A172 (cell line): ENCODE measurements at places on chromosomes 11 and 22.

- DNase-seq, result no peak
These were observed 640 bp downstream of the PPP1CA start for GRCh38 chr11:67400942-67401494.

DNA sequence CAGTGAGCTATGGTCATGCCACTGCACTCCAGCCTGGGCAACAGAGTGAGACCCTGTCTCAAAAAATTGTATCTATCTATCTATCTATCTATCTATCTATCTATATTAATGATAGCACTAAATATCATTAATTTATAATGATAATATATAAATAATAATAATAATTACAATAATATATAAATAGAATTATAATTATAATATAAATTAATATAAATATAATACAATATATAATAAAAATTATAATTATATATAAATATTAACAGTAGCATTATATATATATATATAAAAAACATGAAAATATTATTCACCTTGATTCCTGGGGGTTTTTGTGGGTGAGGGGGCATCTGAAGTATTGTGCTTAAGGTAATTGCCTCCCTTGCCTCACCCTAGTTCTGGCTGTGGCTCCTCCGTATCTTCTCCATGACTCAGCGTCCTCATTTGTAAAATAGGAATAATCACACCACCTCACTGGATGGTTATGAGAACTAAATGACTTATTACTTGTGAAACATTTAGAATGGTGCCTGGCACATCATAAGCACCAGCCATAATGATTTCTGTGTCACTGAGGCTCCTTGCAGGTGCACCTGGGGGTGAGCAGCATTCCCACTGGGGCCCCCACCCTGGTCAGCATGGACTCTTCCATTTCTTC, 18.8 kb downstream of the RASD2 start:
- no peak for DNase-seq

GRCh38 chr22:47202819-47203553, 440.5 kb downstream of the TBC1D22A start:
- no peak for DNase-seq

DNA sequence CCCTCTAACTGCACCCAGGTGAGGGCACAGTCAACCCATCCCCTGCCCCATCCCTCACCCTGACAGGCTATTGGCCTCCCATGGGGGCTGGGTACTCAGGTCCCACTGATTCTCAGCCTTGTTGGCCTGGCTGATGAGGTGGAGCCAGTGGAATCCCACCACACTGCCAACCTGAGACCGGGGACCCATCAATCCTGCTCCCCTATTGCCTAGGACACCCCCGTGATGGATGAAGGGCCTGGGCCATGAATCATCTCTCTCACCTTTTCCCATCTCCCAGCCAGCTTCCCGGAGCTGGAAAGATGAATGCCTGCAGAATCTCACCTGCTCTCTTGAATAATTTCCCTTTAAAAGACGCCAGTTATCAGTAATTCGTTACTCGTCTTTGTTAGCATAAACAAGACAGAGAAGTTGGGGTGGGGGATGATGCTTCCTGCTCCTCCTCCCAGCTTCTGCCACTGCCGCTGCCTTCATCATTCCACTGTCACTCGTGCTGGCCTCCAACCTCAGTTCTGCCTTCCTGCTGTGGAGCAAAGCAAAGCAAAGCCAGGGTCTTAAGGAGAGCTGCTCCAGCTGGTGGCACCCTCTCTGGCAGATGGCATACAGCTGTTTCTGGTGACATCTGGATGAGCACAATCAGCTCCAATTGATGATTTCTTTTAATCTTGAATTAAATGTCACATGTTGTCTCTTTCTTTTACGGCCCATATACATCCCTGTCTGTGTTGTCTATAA, 204.0 kb upstream of the NECTIN1 start:
- DNase-seq, result no peak

GRCh38 chr11:73240190-73240781, 22.2 kb downstream of the P2RY2 start:
- peak; percentile 35 for DNase-seq

- DNase-seq, result no peak
These were observed 37.3 kb upstream of the CCDC134 start for GRCh38 chr22:41762980-41763779.

GRCh38 chr11:60485987-60486386, 6.6 kb upstream of the MS4A12 start:
- DNase-seq, result peak; percentile 26

GRCh38 chr22:47201996-47202818, 439.8 kb downstream of the TBC1D22A start:
- no peak for DNase-seq

DNA sequence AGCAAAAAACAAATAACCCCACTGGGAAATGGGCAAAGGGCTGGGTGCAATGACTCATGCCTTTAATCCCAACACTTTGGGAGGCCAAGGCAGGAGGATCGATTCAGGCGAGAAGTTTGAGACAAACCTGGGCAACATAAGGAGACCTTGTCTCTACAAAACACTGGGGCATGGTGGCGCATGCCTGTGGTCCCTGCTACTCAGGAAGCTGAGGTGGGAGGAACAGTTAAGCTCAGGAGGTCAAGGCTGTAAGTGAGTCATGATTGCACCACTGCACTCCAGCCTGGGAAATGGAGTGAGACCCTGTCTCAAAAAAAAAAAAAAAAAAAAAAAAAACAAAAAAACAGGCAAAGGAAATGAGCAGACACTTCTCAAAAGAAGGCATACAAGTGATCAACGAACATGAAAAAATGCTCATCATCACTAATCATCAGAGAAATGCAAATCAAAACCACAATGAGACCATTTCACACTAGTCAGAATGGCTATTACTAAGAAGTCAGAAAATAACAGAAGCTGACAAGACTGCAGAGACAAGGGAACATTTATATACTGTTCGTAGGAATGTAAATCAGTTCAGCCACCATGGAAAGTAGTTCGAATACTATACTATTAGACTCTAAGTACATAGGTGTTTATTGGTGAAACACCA, 48.2 kb upstream of the SMCO4 start:
- peak; percentile 20 for DNase-seq

- DNase-seq, result no peak
These were observed 403.4 kb upstream of the B3GAT1 start for GRCh38 chr11:134815404-134815803.

DNA sequence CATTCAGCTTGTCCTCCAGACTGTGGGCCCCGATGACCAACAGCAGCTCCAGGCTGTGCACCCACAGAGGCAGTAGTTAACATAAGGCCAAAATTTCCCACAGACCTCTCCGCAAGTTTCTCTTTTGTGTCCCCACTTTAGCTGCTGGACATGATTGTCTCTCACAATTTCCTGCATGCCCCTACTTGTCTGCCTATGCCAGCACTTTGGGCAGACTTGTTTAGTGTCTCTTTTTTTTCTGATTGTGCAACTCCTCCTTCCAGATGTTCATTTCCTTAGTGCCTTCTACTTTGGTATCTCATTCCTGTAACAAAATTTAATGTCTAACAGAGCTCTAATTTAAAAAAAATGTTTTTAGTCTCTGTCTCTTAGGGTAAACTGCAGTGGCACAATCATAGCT, 23.8 kb upstream of the SCN3B start:
- DNase-seq, result no peak

GRCh38 chr11:34827228-34827627, 89.0 kb downstream of the APIP start:
- DNase-seq, result no peak

- DNase-seq, result no peak
These were observed 6.0 kb upstream of the SYT7 start for GRCh38 chr11:61586792-61587430.

DNA sequence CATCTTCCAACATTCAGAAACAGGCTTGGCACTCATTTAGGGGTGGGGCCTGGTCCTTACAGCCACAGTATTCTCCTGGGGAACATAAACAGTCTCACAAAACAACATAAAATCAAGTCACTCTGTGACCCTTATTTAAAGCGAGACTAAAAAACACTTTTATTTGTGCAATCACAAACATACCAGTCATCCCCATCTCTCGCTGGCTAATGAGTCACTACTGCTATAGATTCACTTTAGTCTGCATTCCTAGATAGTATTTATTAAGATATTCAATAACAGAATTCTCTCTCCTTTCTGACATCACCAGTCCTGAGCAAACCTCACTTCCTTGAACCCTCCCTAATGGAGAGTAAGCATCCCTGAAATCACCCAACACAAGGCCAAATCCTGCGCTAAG, 68.0 kb downstream of the ZBTB44 start:
- no peak for DNase-seq

DNA sequence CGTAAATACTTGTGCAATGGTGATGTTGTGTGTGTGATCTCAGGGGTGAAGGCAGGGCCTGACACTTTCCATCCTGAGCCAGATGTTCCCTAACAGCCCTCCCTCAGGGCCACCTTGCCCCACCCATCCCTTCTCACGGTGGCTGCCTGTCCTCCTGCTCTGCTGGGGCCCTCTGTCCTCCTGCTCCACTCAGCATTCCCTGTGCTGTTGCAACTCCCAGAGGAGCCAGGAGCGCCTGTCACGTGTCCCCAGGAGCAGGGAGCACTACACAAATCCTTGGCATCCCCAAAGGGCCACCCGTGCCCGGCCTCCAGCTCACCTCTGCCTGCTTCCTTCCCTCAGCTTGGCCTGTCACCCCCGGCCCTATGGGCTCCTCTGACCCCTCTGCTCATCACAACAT, 10.2 kb upstream of the CSNK1E start:
- DNase-seq, result no peak

DNA sequence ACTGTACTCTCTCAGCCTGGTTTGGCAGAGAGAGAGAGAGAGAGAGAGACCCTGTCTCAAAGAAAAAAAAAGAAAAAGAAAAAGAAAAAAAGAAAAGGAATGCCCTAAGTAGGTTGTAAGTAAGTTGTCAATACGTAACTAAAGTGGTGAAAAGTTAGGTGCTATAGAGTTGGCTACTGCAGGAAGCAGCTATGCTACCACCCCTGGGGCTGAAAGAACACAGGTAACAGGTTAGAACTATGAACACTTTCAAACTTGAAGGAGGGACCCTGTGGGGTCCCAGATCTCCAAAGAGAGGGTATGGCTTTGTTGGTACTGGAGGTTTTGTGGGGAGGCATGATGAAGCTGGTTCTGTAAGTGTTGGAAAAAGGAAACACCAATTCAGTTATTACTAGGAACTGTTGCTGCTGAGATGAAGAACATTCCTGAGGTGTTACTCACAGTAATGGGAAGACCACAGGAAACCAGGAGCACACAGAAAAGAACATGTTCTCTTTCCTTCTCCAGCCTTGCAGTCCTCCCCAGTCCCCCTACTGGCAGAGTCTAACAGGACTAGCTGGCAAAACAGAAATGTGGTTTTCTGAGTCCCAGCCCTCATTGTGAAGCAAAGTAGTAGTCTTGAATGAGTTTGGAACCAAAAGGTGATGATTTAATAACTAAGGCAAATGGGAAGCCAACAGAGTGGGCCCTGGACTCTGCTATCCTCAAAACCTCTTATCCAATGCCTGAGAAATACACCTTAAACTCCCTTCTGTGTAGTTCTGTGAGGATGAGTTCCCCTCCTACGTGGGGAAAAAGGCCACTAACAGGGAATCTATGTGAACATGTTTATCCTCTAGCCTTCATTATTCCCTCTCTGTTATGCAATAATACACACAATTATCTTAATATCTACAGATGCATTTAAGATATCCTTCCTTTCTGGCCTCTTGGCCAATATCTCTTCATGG, 427.0 kb upstream of the DDI1 start:
- peak; percentile 95 for DNase-seq

DNA sequence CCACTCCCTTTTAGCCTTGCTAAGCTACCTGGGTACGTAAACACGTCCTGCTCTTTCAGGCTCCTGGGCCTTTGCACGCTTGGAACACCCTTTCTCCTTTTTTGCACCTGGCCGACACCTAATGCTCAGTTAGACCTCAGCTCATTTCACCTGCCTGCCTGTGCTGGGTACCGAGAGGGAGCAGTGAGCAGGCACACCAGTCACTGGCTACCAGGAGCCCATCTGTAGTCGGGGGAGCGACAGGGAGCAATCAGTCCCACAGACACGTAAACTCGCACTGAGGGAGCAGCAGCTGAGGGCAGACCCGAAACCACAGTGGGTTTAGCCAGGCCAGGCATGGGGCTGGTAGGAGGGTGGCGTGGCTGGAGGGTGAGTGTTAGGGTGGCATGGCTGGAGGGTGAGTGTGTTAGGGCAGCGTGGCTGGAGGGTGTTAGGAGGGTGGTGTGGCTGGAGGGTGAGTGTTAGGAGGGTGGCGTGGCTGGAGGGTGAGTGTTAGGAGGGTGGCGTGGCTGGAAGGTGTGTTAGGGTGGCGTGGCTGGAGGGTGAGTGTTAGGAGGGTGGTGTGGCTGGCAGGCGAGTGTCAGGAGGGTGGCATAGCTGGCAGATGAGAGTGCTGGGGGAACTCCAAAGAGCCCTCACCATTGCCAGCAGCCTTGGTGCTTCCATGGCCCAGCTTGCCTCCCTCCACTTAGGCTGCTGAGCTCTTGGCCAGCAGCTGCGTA, 6.4 kb upstream of the GTSE1 start:
- DNase-seq, result no peak

GRCh38 chr11:118705111-118705741, 25.8 kb upstream of the TREH start:
- peak; percentile 13 for DNase-seq

- DNase-seq, result no peak
These were observed 21.0 kb downstream of the MAFF start for GRCh38 chr22:38222797-38223119.

DNA sequence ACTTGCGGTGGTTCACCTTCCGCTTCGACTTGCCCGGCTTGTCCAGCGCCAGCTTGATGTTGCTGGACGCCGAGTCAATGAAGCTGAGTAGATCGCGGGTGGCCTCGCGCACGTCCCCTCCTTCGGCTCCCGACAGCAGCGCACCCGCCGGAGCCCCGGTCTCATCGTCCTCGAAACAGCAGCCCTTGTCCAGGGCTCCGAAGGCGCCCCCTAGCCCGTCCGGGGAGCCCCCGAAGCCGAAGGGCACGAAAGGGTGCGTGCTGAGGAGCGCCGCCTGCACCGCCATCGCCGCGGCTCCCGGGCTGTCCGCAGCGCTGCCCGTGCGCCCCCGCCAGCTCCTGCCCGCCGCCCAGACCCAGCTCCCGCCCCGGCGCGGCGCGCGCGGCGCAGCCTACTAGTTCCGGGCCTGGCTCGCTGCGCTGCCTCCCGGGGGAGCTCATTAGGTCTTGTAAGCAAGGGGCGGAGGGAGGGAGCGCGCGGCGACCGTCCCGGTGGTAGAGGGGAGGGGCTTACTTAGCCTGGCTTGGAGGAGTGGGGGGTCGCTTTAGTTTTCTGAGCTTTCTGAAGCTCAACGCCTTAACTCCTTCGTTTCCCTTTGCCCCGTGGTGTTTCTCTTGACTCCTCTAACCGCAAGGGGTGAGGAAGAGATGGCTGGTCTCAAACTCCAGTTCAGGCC, at the start of gene FAM181B:
TSS of gene FAM181B (minus strand) at position 421 of the 676 bp plus-strand sequence. CDS start at position 286, 135 bp downstream.
- DNase-seq, result no peak

DNA sequence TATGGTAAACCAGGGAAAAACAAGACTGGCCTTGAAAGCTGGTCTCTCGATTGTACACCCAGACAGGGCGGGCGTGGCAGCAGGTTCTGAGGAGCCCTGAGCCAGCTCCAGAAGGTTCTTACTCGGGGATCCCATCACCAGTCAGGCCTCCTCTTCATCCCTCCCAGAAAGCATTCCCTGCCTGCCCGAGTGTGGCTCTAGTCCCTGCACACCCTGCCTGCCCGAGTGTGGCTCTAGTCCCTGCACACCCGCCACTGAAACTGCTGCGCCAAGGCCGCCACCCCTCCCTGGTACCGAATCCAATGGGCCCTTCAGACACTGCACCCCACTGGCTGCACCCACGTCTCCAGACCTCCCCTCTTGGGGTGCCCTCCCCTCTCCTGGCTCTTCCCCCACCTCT, 30.1 kb downstream of the KIAA0930 start:
- DNase-seq, result no peak
